Smooth muscle cell of trachea (primary cell): ENCODE measurements at places on chromosomes 5 and 9. TPM values are rescaled to one million over a fixed set of nuclear protein-coding genes. Genes with fewer than 3 reads are reported as not detected.

ACOT12 gene
- 1.6 and 2.2 TPM in 2 replicates for total RNA-seq

TUSC1 gene
- 7.4 and 9.9 TPM in 2 replicates for total RNA-seq

SLC6A18 gene
- not detected in 2 replicates for total RNA-seq

FAM151B gene
- 3.8 and 5.0 TPM in 2 replicates for total RNA-seq

CARD9 gene
- 0.87 and 1.3 TPM in 2 replicates for total RNA-seq

ARHGEF37 gene
- 2.2 and 3.8 TPM in 2 replicates for total RNA-seq

SLC6A3 gene
- under 0.01 TPM in 1 of 2 replicates, not detected in the other for total RNA-seq

SV2C gene
- not detected in 2 replicates for total RNA-seq

TEX48 gene
- not detected in 2 replicates for total RNA-seq

CRB2 gene
- total RNA-seq, result not detected in 2 replicates

AGXT2 gene
- total RNA-seq, result 0.17 TPM in 1 of 2 replicates, not detected in the other

FGF10 gene
- 1.7 and 7.3 TPM in 2 replicates for total RNA-seq

SPATA9 gene
- 0.29 and 0.33 TPM in 2 replicates for total RNA-seq

ZBTB5 gene
- 5.5 and 6.7 TPM in 2 replicates for total RNA-seq

ALAD gene
- total RNA-seq, result 36.4 and 53.1 TPM in 2 replicates

SPATA31A3 gene
- total RNA-seq, result not detected in 2 replicates
